ENCODE measurements at places on chromosomes 11 and 22.

DNA sequence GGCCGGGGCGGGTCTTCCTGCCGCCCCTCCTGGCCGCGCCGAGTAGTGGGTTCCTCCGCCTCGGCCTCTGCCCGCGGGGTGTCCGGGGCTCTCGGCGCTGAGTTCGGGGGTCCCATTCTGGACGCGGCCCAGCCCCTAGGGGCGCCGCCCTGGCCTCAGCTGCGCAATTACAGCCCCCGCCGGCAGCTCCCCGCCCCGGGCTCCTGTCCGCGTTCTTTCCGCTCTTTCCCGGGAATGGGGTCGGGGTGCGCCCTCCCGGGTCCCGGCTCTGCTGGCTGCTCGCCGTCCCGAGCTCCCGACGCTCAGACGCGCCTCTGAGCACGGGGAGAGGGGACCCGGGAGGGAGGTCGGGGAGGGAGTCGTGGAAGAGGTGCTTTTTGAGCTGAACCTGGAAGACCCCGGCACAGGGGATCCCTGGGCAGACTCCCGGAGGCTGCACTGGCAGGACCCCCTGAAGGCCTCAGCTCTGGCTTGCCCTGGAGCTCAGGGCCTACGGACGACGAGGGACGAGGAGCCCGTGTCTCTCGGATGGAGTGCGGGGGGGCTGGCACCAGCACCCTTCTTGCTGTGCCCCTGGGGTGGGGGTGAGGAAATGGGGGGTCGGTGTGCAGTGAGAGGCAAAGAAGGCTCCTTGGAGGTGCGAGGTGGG is 558 bp downstream of the TSPAN4 start:
- no peak for DNase-seq

GRCh38 chr11:125069796-125070195 is 6.7 kb downstream of the SLC37A2 start:
- no peak for DNase-seq

DNA sequence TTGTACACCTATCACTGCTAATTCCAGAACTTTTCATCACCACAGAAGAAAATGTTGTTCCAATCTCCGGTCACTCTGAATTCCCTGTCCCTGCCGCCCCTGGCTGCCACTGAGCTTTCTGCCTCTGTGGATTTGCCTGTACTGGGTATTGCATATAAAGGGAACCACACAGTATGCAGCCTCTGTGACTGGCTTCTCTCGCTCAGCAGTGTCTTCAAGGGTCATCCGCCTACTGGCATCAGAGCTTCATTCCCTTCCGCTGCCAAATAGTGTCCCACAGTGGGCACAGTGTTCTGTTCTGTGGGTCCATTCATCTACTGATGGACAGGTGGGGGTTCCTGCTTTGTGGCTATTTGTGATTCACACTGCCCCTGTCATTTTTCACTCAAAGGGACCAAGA is 5.3 kb downstream of the DHCR7 start:
- no peak for DNase-seq

DNA sequence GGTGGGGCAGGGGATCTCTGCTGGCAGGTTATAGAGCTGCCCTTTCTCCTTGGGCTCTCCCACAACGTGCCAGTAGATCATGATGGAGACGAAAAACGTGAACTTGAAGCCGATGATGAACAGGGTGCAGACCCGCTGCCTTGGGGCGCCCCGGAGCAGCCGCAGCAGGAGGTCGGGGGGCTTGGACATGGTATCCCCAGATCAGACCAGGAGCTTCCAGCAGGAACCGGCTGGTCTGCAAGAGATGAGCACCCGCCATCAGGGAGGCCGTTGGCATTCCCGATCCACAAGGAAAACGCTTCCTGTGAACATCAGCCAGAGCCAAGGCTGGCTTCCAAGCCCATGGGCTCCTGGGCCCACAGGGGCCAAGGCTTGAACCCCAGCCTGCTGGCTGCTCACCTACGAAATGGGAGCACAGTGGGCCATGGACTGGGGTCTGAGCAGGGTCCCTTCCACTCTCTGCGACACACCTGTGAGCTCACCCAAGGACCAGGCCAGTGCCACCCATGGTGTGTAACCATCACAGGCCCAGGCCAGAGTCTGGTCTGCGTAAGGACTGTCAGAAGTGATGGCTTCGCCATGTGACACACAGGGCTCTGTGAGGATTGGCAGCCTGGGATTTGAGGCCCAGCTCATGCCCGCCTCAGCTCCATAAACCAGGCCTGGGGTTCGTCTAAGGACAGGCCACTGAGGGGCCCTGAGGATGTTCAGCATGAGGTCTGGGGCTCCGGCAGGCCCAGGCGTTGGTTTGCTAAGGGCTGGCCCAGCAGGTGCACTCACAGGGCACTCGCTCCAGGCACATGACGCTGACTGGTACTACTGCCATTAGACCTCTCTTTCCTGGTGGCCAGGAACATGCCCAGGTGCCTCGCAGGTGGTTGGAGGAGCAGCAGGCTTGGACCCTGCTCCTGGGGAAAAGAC is 26.6 kb downstream of the A4GALT start:
- no peak for DNase-seq

GRCh38 chr22:36958366-36958765 is 44.9 kb downstream of the CSF2RB start:
- no peak for DNase-seq

- no peak for DNase-seq
These were observed 682.5 kb upstream of the ARHGAP42 start for GRCh38 chr11:100004541-100004940.

DNA sequence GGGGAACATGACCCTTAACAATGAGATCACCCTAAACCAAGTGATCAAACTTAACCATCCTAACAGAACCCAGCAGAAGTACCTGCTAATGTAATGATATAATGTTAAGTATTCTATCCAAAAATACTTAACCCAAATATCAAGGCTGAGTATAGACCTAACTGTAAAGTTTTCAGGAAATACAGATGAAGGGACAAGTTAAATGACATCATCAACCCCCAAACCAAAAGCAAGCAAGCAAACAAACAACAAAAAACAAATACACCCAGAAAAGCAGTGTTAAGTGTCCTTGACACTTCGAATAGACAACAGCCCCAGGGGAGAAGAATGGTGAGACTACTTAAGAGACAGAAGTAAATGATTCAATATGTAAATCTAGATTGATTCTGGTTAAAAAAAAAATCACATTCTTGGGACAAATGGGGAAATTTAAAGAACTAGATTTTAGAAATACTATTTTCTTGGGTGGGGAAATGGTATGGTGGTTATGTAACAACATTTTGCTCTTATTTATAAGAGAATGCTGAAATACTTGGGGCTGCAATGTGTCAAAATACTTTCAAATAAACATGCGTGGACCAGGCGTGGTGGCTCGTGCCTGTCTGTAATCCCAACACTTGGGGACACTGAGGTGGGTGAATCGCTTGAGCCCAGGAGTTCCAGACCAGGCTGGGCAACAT is 2.5 kb downstream of the CSTF3 start:
- no peak for DNase-seq

DNA sequence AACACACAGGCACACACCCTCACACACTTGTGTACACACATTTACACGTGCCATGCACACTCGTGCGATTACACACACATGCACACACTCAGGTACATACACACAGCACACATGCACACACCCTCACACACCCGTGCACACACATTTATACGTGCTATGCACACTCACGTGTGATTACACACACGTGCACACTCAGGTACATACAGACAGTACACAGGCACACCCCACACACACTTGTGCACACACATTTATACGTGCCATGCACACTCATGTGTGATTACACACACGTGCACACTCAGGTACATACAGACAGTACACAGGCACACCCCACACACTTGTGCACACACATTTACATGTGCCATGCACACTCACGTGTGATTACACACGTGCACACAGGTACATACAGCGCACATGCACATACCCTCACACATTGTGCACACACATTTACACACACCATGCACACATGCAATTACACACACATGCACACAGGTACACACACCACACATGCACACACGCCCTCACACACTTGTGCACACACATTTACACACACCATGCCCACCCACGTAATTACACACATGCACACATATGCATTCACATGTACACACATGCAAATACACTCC is 4.6 kb downstream of the IFITM10 start:
- DNase-seq: no peak
